ENCODE measurements at places on chromosomes 4 and X.

- no peak overlapping the region for H3K4me3 ChIP-seq
- H3K36me3 ChIP-seq = no peaks in the 10 kb centered on the region
- no peak overlapping the region for H3K27ac ChIP-seq
- DNase-seq = no peak
Observed at GRCh38 chrX:99857455-99857854, 552.6 kb downstream of the PCDH19 start.

DNA sequence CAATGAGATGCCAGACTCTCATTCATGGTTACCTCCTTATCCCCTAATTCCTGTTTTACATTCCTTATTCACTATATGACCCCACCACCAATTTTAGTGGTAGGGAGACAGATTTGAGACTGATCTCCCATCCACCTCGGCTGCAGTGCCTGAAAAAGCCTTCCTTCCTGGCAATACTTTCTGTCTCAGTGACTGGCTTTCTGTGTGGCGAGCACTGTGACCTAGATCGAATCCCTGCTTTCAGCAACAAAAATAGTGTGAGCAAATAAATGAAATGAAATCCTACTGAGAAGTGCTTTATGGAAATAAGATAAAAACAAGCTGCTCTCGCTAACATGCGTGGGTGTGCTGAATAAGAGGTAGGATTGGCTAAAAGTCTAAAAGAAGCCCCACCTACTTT is 165.3 kb downstream of the GPM6A start:
- H3K27ac ChIP-seq = no peak overlapping the region
- no peak for DNase-seq

DNA sequence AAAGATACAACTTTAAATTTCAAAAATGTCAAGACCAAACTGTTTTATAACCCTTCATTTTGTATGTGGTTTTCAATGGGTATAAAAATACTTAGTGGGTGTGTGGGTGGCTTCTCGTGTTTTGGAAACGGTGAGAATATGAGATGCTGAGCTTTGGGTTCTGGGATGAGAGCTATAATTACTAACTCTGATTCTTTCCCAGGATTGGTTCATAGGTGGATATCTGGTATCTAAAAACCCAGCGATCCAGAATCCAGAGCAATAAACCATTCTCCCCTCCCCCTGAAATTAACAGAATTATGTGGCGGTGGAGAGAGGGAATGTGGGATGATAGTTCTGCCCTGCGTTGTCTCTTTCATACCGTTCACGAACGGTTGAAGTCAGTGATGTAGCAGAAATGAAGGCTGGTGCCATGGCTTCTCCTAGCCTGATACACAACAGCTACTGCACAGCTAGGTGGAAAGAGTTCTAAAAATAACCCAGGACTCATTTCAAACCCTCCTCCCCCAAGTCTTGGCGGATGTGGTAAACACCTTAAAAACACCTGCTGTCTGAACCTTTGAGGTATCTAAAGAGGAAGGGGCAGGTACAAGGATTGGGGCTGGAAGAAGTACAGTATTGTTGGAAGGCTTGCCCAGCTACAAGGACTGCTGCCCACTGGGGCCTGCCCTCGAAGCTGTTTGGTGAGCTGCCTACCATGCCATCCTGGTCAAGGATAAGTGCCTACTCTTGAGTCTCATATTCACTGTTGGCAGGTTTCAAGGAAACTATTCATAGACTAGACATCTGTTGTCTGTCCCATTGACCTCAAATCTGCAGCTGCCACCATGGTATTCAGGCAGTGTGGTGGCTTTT is 44.5 kb downstream of the SEPTIN11 start:
- peaks cover 9% of the 10 kb centered on the region for H3K4me1 ChIP-seq
- no peaks in the 10 kb centered on the region for H3K27me3 ChIP-seq
- H3K27ac ChIP-seq = no peak overlapping the region
- DNase-seq = no peak
- H3K4me3 ChIP-seq = no peak overlapping the region

DNA sequence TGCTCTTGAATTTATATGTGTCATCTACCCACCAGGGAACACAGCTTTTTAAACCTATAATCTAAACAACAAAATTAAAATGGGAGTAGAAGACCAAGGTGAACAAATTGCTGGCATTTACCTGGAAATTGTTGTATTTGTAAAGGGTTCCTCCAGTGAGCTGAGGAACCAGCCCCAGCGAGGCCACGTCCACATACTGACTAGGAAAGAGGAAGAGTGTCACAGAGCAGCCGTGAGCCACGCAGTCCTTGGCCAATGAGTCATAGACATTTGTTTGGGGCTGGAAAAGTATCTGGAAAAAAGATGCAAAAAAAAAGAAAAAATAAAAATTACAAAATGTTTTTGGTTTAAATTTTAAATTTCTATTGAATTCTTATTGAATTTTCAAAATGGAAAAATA is 58.7 kb downstream of the METTL14 start:
- H3K27me3 ChIP-seq = no peaks in the 10 kb centered on the region
- H3K4me1 ChIP-seq = peaks cover 4% of the 10 kb centered on the region
- no peak overlapping the region for H3K4me3 ChIP-seq
- no peak for DNase-seq
- H3K36me3 ChIP-seq = peaks cover 38% of the 10 kb centered on the region

DNA sequence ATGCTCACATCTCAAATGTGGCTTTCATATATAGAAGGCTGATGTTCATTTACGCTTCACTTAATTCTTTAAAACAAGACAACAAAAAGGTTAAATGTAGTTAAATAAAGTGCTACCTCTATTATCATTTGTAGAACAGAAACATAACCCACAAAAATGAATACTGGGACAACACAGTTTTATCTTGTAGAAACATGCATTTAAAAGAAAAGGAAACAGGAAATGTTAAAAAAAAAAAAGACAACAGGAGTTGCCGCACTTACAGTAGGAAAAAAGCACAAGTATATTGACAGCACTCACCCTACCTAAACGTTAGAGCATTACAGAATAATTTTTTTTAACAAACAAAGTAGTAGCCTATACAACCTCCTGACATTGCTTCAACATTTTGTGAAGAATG is 4.8 kb downstream of the THOC2 start:
- H3K27ac ChIP-seq = no peak overlapping the region
- H3K4me1 ChIP-seq = no peaks in the 10 kb centered on the region
- no peak for DNase-seq
- H3K36me3 ChIP-seq = peaks cover 2% of the 10 kb centered on the region

DNA sequence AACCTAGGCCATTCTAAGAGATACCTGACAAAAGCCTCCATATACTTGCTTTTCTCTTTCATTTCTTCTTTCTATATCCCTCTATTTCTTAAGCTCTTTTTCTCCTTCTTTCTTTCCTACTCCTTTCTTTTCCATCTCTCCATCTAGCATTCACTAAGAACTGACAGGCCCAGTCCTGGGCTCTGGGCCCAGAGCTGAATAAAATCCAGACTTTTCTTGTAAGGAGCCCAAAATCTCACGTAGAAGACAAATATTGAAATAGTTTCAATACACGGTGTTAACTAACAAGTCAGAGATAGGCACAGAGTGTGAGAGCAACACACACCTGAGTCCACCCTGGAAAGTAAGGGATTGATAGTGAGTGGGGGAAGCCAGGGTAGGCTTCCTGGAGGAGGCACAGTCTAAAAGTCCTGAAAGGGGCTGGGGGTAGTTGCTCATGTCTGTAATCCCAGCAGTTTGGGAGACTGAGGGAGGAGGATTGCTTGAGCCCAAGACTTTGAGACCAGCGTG is 73.2 kb upstream of the EFNB1 start:
- DNase-seq = no peak
- H3K27me3 ChIP-seq = no peaks in the 10 kb centered on the region
- no peaks in the 10 kb centered on the region for H3K4me1 ChIP-seq
- H3K4me3 ChIP-seq = no peak overlapping the region
- H3K36me3 ChIP-seq = no peaks in the 10 kb centered on the region

DNA sequence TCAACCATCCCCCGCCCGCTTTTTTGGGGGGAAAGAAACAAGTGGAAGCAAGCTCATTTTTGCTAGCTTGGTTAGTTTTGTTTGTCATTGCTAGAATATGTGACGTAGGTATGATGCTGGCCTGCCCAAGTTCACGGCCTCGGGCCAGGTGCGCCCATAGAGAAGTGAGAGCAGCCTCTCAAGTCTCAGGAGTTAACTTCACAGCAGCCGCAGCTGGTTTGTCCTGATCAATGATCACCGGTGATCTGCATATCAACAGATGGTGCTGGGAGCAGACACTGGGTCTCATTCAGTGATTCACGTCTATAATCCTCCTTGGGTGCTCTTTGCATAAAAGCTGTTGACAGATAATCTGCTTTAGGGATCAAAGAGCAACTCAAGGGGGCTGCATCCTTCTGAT is 50.1 kb downstream of the ENPP6 start:
- H3K36me3 ChIP-seq = no peaks in the 10 kb centered on the region
- peaks cover 42% of the 10 kb centered on the region for H3K4me1 ChIP-seq
- no peak overlapping the region for H3K4me3 ChIP-seq
- H3K27ac ChIP-seq = no peak overlapping the region

GRCh38 chr4:121789960-121790829 is 10.9 kb upstream of the EXOSC9 start:
- H3K27ac ChIP-seq = no peak overlapping the region
- H3K4me1 ChIP-seq = no peaks in the 10 kb centered on the region
- H3K27me3 ChIP-seq = no peaks in the 10 kb centered on the region
- H3K4me3 ChIP-seq = no peak overlapping the region
- H3K36me3 ChIP-seq = no peaks in the 10 kb centered on the region

DNA sequence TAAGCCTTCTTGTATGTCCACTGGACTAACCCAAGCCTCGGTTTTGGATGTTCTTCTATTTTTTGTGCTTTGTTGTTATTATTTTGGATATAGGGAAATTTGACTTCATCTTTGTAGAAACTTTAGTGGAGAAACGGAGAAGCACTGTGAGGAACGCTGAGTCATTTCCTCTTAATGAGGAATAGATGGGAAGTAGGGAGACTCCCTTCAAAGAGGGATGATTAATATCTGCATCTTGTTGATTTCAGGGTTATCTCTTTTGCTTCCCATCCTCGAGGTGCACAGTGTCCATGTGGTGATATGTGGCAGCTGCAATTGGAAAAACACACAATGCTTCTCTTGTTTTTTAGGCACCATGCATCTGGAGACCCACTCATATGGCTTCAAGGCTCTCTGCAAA is 1147.9 kb downstream of the NLGN4X start:
- no peaks in the 10 kb centered on the region for H3K4me1 ChIP-seq
- H3K4me3 ChIP-seq = no peak overlapping the region
- H3K27ac ChIP-seq = no peak overlapping the region
- DNase-seq = no peak

DNA sequence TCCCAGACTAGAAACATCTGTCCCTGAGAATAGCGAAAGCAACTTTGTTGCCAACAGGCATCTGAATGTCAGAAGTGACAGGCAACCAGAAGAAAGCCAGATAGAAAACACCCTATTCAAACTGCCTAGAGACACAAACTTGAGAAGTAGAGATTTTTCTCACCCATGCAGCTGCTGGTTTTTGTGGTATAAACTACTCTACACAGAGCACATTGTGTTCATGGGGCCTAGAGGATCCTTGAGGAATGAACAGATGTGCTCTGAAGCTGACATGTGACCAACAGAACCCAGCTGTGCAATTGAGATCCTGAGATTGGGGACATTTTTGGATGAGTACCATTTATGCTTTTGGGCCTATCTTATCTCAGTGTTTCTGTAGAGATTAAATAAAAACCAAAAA is 63.6 kb upstream of the NRK start:
- DNase-seq = no peak
- H3K4me1 ChIP-seq = no peaks in the 10 kb centered on the region
- H3K27me3 ChIP-seq = no peaks in the 10 kb centered on the region
- no peak overlapping the region for H3K4me3 ChIP-seq
- H3K36me3 ChIP-seq = no peaks in the 10 kb centered on the region

DNA sequence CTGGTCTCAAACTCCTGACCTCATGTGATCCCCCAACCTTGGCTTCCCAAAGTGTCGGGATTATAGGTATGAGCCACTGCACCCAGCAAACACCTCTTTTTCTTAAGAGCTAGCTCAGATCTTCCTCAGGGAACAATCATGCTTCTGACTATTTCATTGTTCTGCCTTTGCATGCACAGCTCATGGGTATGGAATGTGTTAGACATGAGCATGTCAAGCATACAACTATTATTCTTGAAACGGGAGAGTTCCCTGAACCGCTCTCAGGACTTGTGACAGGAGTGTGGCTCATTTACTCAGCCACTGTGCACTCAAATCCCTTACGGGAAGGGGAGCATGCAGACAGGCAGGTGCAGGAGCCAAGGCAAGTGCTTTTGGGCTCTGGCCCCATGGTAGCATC is 231.7 kb upstream of the TAPT1 start:
- no peaks in the 10 kb centered on the region for H3K27me3 ChIP-seq
- no peak overlapping the region for H3K27ac ChIP-seq
- peak; percentile 11 for DNase-seq
- no peaks in the 10 kb centered on the region for H3K36me3 ChIP-seq

DNA sequence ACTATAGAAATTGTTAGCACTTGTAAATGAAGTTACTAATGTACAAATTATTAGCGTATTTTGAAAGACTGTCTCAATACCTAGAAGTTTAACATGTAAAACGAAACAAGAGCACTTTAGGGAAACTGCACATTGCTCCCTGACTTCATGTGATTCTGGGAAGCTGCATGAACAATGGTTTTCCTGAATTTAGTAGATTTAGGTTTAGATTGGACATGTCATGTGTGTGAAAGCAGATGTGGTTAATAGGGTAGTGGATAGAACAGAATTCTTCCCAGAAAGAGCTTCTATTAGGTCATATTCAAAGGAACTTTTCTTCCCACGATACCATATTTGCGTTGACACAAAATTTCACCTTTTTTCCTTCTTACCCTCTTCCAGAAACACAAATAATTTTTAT is 14.9 kb upstream of the CXCL8 start:
- H3K36me3 ChIP-seq = no peaks in the 10 kb centered on the region
- H3K27ac ChIP-seq = no peak overlapping the region
- no peaks in the 10 kb centered on the region for H3K27me3 ChIP-seq
- peaks cover 8% of the 10 kb centered on the region for H3K4me1 ChIP-seq

GRCh38 chrX:132489578-132490419 is 961 bp upstream of the MBNL3 start:
- H3K36me3 ChIP-seq = no peaks in the 10 kb centered on the region
- peak overlapping the region; percentile 80 for H3K4me3 ChIP-seq

GRCh38 chr4:121056066-121056465 is 16.3 kb downstream of the NDNF start:
- H3K4me1 ChIP-seq = no peaks in the 10 kb centered on the region
- H3K36me3 ChIP-seq = no peaks in the 10 kb centered on the region
- no peak for DNase-seq
- no peaks in the 10 kb centered on the region for H3K27me3 ChIP-seq

- no peaks in the 10 kb centered on the region for H3K27me3 ChIP-seq
- no peaks in the 10 kb centered on the region for H3K4me1 ChIP-seq
- DNase-seq = peak; percentile 15
- no peak overlapping the region for H3K4me3 ChIP-seq
Observed at GRCh38 chr4:189912170-189912569, 28.5 kb upstream of the FRG1 start.

- no peaks in the 10 kb centered on the region for H3K27me3 ChIP-seq
- no peak overlapping the region for H3K4me3 ChIP-seq
- DNase-seq = no peak
- no peak overlapping the region for H3K27ac ChIP-seq
Observed at GRCh38 chr4:1988327-1988724, 20.4 kb downstream of the NELFA start.

GRCh38 chr4:7411896-7412553 is 22.7 kb downstream of the PSAPL1 start:
- H3K4me1 ChIP-seq = no peaks in the 10 kb centered on the region
- no peak overlapping the region for H3K4me3 ChIP-seq
- no peak for DNase-seq
- H3K27me3 ChIP-seq = no peaks in the 10 kb centered on the region
